ENCODE measurements at places on chromosomes 6 and 20.

DNA sequence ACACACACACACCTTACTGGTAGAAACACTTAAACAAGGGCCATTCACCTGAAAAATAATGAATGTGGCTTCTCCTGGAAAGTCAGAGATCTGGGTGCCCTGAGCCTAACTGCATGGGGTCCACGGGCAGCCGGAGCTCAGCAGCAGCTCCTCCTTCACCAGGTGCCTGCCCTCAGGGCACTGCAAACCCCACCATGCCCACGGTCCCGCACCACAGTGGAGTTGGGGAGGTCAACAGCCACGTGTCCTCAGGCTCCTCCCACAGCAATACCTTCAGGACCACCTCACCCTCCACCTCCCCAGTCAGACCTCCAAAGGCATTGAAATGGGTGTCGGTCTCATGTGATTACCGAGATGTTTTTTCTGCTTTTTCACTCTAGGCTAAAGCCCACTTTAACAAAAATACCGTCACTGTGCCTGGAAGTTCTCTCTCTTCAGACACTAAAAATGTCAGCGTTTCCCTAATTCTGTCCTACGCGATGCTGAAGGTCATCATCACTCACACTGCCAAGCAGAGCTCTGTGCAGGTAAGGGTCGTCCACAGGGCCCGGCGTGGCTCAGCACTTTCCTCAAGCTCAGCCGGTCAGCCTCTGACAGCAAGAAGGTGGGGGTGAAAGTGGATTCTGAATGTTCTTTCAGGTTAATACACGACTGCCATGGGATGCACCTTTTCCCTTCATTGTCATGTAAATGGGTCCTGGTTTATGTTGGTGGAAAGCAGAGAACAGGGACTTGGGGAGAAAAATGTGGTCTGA is 48.9 kb downstream of the CDK5RAP1 start:
- DNase-seq = no peak

- DNase-seq = no peak
Observed at GRCh38 chr20:17499041-17499440, 32.1 kb downstream of the BFSP1 start.

DNA sequence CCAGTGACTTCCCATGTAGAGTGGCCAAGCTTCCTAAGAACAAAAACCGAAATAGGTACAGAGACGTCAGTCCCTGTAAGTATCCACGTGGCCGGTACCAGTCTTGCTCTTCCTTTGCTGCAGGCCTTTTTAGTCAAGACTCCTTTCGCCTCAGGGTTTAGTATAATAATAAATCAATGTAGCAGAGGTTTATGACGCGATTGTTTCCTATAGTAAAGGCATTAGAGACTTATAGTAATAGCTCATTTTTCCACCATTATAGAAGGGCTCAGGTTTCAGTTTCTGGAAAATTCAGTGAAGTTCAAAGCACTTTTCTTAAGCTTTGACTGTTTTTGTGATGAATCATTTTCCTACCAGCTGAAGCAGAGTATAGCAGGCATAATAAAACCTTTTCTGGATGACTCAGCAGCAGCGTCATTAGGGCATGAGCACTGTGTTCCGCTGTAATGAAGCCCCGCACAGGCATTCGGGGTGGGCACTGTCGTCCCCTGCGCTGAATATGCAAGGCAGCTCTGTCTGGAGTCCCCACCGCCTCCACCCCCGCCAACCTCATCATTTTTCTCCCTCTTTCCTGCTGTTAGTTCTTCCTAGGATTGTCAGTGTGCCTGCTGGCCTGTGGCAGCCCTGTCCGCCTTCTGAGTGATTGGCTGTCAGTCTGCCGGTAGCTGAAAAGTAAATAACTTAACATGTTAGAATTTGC is 51.3 kb downstream of the PTPN1 start:
- DNase-seq = no peak

DNA sequence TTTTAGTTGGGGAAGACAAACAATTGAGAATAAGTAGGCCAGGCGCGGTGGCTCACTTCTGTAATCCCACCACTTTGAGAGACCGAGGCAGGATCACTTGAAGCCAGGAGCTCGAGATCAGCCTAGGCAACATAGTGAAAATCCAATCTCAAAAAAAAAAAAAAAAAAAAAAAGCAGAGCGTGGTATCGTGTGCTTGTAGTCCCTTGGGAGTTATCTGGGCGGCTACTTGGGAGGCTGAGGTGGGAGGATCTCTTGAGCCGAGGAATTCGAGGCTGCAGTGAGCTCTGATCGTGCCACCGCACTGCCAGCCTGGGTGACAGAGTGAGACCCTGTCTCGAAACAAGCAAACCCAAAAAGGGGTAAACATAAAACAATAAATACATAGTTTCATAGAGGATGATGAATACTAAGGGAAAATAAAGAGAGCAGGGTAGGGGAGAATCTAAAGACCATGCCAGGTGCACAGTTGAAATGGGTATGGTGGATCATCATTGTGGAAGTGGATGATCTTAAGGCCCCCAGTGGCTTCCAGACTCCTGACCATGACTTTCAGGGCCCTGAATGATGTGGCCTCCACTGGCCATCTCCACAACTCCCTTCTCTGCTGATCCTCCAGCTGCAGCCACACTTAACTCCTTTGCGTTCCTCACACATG is 947 bp downstream of the POFUT1 start:
- no peak for DNase-seq

- DNase-seq = no peak
Observed at GRCh38 chr6:12791371-12791770, 74.8 kb downstream of the PHACTR1 start.

DNA sequence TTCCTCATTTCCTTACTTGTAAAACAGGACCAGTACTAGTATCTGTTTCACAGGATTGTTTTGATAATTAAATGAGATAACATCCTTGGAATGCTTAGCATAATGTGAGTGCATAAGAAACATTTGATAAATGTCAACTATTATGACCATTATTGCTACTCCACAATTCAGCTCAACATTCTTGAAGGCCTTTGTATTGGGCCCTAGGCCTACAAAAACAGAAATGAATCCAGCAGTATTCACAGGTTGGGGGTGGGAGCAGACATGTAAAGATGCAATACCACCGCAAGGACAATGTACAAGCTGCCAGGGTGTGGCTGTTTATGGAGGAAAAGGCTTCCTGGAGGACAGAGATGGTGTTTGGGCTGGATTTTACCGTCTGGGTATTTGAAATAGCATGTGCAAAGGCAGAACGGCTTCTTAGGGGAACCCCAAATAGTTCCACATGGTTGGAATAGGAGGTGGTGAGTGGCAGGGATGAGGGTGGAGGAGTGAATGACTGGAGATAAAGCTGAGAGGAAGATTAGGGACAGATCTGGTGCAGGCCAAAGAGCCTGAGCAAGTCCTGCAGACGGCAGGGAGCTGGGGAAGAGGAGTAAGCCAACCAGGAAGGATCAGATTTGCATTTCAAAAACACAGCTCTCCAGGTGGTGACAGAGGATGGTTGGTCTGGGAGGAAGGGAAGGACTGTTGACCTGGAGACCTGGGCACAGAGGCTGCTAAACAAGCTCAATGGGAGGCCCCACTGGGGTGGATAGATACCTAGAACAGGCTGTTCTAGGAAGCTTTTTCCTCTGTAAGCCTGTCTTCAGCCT is 57.0 kb upstream of the EPB41L1 start:
- DNase-seq = no peak

DNA sequence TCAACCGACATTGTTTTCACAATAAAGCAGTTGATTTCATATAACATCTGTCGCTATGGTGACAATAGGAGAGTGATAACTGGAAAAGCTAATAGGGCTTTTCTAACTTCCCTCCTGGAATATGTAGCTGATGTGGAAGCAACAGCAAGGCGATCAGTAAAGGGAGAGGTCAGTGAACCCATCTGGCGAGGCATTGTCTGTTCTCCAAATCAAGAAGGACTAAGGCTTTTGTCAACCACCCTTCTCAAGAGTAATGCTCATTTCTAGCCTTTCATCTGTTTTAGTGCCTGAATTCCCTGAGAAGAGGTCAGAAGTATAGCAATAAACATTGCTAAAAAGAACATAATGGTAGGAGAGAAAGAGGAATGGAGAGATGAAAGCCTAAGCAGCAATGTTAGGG is 201.3 kb downstream of the AKAP7 start:
- DNase-seq = no peak

GRCh38 chr6:43489277-43490072 is 12.1 kb downstream of the TJAP1 start:
- DNase-seq = no peak

DNA sequence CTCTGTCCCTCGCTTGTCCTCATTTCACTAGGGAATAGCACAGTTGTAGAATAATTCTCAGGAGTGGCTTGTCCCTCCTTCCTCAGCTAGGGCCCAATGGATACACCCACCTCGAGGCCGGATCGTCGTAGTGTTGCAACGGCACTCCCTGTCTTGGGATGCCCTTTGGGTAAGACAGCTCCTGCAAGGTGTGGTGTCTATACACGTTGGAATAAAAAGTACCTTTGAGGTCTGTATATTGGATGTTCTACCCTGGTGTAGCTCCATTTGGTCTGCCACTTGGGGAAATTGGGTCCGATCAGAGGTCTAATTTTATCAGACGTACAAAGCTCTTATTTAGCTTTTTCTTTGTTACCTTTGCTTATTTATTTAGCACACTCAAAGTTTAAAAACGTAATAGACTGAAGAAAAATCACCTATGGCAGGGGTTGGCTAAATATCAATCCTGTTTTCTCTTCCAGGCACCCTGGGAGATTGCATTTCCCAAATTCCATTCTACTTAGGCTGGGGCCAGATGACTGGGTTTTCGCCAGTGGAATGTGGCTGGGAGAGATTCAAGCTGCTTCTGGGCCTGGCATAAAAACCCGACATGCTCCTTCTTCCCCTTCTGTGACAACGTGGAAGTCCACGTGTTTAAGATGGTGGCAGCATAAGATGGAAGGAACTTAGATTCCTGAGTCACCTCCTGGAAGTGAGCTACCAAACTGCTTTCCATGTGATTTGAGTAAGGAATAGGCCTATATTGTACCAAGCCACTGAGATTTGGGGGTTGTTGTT is 82.3 kb upstream of the CD83 start:
- DNase-seq = no peak

- DNase-seq = no peak
Observed at GRCh38 chr6:30719356-30719755, 796 bp upstream of the TUBB start.

DNA sequence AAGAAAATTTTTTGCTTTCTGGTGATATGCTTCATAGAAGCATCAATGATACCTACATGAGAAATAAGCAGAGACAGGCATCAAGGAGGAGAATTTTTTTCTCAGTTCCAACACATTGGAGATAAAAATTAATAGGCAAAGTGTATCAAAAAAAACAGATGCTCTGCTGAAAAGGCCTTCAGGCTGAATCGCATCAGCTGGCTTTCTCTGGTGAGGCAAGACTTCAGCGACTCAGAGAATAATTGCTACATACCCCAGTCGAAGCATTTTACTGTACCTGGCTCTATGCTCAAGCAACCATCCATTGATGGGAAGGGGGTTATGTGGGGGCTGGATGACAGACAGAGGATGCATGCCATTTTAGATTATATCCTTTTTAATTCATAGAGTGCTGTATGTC is 415.1 kb downstream of the TFAP2A start:
- no peak for DNase-seq

DNA sequence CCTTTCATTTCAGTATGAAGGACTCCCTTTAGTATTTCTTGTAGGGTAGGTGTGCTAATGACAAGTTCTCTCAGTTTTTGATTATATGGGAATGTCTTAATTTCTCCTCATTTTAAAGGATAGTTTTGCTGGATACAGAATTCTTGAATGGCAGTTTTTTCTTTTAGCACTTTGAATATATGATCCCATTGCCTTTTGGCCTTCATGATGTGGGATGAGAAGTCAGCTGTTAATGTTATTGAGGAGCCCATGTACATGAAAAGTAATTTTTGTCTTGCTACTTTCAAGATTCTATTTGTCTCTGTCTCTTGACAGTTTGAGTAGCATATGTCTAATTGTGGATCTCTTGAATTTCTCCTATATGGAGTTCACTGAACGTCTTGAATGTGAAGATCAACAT is 30.9 kb downstream of the RSPH3 start:
- no peak for DNase-seq

- no peak for DNase-seq
Observed at GRCh38 chr6:103042336-103042735, 1648.8 kb downstream of the GRIK2 start.

GRCh38 chr6:91715171-91715805 is 1128.4 kb upstream of the MAP3K7 start:
- no peak for DNase-seq

GRCh38 chr6:1242446-1242845 is 69.5 kb upstream of the FOXQ1 start:
- no peak for DNase-seq
